Nephron progenitor cell (in vitro differentiated cells): ENCODE measurements at places on chromosomes 13 and 19.
A peak's percentile ranks its signal among the peaks of the same experiment; 100 is the strongest.

GRCh38 chr19:55304980-55305379, 20.2 kb downstream of the TMEM150B start:
- DNase-seq = no peak

- no peak for DNase-seq
Observed at GRCh38 chr13:110303644-110304043, 3.3 kb downstream of the COL4A1 start.

GRCh38 chr19:53960187-53960586, 2.5 kb upstream of the CACNG8 start:
- peak; percentile 28 for DNase-seq

DNA sequence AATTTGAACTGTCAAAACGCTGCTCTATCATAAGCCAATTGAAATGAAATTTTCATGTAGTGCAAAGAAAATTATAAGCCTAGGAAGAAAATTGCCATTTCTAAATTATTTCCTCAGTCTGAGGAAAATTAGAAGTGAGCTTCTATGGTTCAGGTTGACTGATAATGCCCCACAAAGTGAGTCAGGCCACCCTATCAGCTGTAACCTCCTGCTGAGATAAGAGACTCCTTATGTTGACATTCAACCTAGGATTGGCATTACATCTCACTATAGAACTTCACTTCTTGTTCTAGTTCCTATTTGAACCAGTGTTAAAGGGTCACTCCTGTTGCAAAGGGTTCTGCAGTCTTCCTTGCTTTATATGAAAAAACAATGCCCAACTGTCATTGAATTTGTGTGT, 32.6 kb upstream of the RFC3 start:
- no peak for DNase-seq

GRCh38 chr19:45404557-45405434, at the start of gene PPP1R13L:
Gene PPP1R13L, minus strand, starts transcription at chr19:45405069. Its CDS starts 6,751 bp downstream, at chr19:45398318.
- peak; percentile 73 for DNase-seq

DNA sequence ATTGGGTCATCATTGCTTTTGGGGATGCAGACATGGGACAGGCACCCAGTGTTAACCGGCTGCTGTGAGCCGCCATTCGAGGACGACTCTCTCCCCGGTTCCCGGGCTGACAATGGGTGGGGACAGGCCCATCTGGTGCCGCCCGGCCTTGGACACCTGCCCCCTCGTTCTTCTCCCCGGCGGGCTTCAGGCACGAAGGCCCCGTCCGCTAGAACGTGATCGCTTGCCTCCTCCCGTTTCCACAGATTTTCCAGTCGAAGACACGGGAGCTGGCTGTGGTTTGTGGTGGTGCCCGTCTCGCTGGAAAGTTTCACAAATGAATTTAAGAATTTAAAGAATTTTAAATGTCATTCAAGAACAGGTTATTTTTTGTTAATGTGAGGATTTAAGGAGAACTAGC, 2.0 kb downstream of the PALM start:
- no peak for DNase-seq

- no peak for DNase-seq
Observed at GRCh38 chr19:4094761-4095487, 28.2 kb upstream of the ZBTB7A start.

- DNase-seq = no peak
Observed at GRCh38 chr13:112955271-112955937, 13.6 kb upstream of the MCF2L start.

GRCh38 chr19:38216785-38217641, 7.0 kb downstream of the DPF1 start:
- peak; percentile 40 for DNase-seq

DNA sequence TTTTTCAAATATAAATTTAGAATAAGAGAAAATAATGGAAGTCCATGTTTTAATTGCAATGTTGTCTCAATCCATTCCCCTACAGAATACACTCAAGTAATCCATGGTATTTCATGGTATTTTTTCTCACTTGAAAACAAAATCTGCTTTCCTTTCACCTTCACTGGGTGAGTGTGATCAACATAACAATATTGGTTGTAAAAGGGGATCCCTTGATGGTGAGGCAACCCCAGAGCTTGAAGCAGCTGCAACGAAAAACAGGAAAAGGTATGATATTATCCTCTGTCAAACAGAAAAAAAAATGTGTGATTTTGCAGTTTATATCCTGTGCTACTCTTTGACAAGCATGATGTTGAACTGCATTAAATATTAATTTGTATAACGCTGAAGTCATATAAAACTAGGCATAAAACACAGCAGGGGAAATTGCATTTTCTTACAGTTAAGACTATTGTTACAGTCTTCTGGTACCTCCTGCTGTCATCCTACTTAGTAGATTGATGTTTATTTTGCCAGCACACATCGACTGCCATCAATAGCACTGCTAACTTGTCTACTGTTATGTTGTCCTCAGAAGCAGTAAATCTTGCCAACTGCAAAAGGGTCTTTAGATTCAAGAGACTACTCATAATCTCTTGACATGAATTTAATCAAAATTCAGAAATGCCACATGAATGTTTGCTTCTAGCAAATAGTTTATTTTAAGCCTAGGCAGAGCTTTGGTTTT, 373.1 kb upstream of the MIR17HG start:
- DNase-seq = no peak

- peak; percentile 58 for DNase-seq
Observed at GRCh38 chr19:39590265-39590664, 12.1 kb upstream of the LGALS13 start.

DNA sequence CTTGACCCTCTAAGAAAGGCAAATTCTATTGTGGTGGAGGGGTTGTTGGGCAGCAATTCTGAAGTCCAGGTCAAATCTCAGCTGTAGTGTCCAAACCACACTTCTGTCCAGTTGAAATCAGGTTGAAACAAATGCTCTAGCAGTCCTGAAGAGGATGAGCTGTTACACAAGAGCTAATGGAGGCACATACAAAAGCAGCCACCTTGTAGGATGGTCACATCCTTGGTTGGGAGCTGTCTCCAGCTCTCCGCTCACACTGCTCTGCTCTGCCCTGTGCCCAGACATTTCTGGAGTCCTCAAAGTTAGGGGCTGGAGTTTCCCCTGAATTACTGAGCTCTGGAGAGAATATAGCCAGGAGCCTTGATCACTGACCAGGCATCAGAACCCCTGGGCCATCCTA, 47.2 kb downstream of the GPR12 start:
- DNase-seq = no peak

GRCh38 chr13:31242916-31243315, 43.1 kb downstream of the B3GLCT start:
- no peak for DNase-seq

- DNase-seq = peak; percentile 74
Observed at GRCh38 chr19:30696514-30696913, 324.3 kb downstream of the ZNF536 start.

DNA sequence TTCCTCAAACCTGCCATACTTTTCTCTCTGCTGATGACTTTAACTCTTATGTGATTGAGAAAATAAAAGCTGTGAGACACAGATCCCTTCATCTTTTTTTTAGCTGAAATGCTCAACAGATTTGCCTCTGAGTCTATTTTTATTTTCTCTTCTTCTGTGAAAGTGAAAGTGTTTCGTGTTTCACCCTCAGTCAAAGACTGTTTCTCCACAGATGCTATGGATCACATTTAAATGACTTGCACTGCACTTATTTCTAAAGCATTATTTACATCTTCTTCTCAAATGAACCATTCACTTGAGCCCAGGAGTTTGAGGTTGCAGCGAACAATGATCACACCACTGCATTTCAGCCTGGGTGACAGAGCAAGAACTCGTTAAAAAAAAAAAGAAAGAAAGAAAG, 890.1 kb upstream of the PCDH20 start:
- DNase-seq = no peak

DNA sequence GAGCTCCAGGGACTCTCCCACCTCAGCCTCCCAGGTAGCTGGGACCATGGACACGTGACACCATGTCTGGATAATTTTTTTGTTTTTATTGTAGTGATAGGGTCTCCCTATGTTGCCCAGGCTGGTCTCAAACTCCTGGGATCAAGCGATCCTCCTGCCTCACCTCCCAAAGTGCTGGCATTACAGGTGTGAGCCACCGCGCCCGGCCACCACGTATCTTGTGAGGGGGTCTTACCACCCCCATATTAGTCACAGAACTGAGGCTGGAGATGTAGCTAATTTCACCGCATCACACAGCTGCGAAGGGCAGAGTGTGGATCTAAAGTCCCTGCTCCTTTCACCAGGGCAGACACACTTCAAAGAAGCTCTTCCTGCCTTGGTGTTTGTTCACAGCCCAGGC, 211.8 kb upstream of the SOX1 start:
- no peak for DNase-seq
